ENCODE measurements at places on chromosomes 7 and 10.
A peak's percentile ranks its signal among the peaks of the same experiment; 100 is the strongest.

- no peak for DNase-seq
These were observed 553 bp downstream of the TSPAN15 start for GRCh38 chr10:69451784-69452251.

- peak; percentile 45 for DNase-seq
These were observed 21.5 kb downstream of the WASL start for GRCh38 chr7:123727071-123727837.

DNA sequence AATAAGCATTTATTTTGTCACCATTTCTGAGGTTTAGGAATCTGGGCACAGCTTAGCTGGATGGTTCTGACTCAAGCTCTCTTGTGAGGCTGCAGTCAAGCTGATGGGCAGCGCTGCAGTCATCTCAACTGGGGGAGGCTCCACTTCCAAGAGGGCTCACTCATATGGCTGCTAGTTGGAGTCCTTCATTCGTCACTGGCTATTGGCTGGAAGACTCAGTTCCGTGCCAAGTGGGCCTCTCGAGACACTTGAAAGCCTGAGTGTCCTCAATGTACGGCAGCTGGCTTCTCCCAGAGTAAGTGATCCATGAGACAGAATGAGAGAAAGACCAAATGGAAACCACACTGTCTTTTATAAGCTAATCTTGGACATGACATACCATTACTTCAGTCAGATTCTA is 21.6 kb upstream of the COL13A1 start:
- no peak for DNase-seq

GRCh38 chr7:143042159-143042789 is 9.9 kb upstream of the OR6V1 start:
- no peak for DNase-seq

DNA sequence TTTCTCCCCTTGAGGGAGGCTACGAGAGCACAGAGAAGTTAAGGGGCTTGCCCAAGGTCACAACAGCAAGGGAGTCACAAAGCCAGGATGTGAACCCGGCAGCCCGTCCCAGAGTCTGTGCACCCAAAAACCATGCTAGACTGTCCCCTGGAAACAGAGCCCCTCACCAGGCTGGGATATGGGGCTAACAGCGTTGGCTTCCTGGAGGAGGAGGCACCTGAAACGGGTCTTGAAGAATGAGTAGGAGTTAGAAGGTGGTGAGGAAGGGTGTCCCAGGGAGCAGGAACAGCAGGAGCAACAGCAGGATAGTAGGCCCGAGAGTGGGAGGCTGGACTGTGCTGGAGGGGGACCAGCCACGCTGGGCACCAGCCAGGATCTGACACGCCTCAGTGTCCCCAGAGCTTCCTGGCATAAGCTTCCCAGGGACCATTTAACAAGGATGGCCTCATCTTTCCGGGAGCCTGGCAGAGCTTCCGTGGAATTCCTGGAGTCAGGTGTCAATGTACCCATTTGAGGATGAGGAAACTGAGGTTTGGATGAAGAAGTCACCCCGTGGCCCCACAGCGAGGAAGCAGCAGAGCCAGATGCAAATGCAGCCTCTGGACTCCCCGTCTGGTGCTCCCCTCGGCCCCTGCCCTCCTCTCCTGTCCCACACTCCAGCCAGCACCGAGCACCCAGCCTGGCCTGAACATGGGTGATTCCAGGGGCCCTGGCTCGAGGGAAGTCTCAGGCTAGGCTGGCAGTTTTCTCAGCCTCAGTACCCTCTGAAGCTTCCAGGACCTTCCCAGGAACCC is 3.3 kb upstream of the GRIFIN start:
- no peak for DNase-seq

GRCh38 chr7:44590910-44591309 is 8.9 kb upstream of the TMED4 start:
- DNase-seq: no peak

- no peak for DNase-seq
These were observed 487.2 kb upstream of the AKR1E2 start for GRCh38 chr10:4338768-4339167.
